CD8-positive, alpha-beta T cell (primary cell): ENCODE measurements at places on chromosomes 11 and 22. TPM values are rescaled to one million over a fixed set of nuclear protein-coding genes. Genes with fewer than 3 reads are reported as not detected.

The SBF1 gene
- 215 TPM for total RNA-seq

The ARHGAP8 gene
- total RNA-seq = 14.4 TPM

The MOV10L1 gene
- not detected for total RNA-seq

The TRIM48 gene
- total RNA-seq = not detected

The ANO1 gene
- not detected for total RNA-seq

The RRM1 gene
- total RNA-seq = 57.3 TPM

The OOSP2 gene
- total RNA-seq = not detected

The OR5A1 gene
- not detected for total RNA-seq

The NUDT8 gene
- total RNA-seq = 1.0 TPM

The MICALL1 gene
- total RNA-seq = 15.3 TPM

The MPEG1 gene
- 0.65 TPM for total RNA-seq

The GRK3 gene
- total RNA-seq = 2.3 TPM

The APOBEC3B gene
- total RNA-seq = not detected

The CTR9 gene
- 45.9 TPM for total RNA-seq

The MGAT3 gene
- total RNA-seq = 0.05 TPM

The APOBEC3H gene
- total RNA-seq = 1.6 TPM

The CECR2 gene
- not detected for total RNA-seq

The GP1BB gene
- total RNA-seq = not detected

The C11orf98 gene
- total RNA-seq = 25.7 TPM

The OR8D4 gene
- total RNA-seq = not detected

The C2CD3 gene
- total RNA-seq = 27.1 TPM

The DTX4 gene
- 0.68 TPM for total RNA-seq
